ENCODE measurements at places on chromosomes 12 and 14.

DNA sequence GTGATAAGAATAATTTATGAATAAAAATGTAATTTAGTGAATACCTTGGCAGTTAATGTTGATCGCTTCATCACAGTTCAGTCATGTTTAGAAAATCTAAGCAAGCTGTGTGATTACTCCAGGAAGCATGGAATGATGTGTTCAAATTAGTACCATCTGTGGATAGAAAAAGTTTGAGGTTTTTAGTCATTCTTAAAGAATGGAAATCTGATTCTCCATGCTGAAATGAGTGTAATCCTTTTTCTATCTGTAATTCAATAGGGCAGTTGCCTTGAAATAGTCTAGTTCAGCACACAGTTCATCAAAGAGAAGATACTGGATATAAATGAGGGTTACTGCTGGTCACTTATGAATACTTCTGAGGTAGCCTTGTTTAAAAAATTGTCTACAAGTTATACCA is 127.2 kb upstream of the MYF6 start:
- DNase-seq = no peak

DNA sequence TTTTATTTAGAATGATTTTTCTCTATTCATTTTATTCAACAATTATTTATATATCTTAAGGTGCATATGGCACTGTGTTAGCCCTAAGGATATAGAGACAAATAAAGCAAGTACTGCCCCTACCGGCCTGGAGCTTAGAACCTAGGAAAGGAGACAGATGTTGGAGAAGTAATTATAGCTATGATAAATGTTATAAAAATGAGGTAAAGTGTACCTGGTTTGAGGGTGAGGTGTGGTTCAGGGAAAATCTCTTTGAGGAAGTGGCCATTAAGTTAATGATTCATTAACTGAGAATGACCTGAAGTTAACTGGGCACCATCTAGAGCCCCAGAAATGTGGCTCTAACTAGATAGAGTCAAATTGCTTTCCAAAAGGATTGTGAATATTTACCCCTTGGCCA is 31.9 kb downstream of the CDKL1 start:
- no peak for DNase-seq

GRCh38 chr14:23119363-23120327 is 590 bp upstream of the CEBPE start:
- DNase-seq = peak; percentile 50

- no peak for DNase-seq
Observed at GRCh38 chr12:23880988-23881387, 68.5 kb downstream of the SOX5 start.

DNA sequence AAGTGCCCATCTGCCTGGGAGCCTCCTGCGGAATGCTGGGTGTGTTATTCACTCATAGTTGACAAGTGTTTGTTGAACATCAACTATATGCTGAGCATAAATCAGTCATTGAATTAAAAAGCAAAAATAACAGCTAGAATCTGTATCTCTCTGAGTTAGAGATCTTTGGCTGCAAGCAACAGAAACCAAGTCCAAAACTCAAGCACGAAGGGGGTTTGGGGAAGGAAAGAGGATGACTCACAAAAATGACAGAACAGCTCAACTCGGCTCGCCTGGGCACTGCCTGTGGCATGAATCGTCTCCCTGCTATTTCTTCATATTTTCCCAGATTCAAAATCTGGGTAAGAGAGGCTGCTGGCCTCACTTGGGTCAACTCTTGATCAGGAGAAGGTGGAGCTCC is 72.6 kb upstream of the NCOR2 start:
- DNase-seq = no peak

DNA sequence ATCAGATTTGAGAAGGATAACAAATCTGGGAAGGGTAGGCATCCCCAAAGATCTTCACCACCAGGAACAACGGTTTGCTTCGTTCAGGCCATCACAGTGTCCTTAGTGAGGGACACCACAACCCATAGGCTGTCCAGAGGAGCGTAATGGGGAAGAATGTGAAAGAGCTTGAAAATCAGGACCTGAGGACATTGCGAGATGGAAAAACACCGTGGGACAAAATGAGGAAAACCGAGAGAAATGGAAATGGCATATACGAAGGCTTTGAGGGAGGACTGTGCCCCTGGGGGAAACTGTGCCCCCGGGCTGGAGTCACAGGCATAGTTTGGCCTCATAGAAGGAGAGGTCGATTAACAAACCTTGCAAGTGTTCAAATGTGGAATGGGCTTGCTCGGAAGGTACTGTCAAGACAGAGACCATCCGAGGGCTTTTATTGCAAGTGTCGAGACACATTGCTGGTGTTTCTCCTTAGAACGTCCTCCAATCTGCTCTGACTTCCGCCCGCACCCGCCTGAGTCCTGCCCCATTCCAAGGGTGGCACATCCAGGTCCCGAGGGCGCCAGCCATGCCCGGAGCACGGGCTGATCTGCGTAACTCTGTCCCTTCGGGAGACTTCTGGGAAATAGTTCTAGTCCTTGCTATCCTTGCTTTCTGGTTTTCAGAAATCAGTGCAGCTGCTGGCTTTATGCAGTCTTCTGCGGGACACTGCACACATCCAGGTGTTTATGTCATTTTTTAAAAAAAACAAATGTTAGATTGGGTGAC is 885 bp upstream of the PALS1 start:
- DNase-seq = peak; percentile 62

DNA sequence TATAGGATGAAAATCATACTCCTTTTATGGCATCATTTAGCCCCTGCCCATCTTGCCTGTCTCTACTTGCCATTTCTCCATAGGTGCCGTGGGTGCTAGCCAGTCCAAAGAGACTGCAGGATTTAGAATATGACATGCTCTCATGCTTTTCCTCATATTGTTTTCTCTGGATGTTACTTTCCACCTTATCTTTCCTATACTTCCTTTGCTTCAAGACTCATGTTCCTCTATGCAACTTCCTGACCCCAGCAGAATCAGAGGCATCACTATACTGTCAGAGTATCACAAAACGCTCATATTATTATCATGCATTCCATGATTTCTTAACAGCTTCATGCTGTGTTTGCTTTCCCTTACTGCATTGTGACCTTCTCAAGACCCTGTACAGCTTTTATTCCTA is 220.8 kb upstream of the ABCD2 start:
- no peak for DNase-seq

DNA sequence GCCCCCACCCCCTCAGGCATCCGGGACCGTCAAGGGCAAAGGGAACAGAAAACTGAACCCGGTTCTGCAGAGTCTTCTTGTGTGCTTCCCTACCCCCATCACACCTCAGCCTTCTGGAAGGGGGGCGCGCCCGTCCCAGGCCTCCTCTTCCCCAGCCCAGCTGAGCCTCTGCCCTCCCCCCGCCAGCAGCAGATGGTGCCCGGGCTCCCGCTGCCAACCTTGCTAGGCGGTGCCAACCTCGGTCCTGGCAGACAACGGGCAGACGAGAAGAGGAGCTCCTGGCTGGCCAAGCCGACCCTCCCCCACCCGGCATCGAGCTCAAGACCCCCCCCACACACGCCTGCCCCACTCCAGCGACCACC is 8.7 kb downstream of the STAC3 start:
- DNase-seq = peak; percentile 72

DNA sequence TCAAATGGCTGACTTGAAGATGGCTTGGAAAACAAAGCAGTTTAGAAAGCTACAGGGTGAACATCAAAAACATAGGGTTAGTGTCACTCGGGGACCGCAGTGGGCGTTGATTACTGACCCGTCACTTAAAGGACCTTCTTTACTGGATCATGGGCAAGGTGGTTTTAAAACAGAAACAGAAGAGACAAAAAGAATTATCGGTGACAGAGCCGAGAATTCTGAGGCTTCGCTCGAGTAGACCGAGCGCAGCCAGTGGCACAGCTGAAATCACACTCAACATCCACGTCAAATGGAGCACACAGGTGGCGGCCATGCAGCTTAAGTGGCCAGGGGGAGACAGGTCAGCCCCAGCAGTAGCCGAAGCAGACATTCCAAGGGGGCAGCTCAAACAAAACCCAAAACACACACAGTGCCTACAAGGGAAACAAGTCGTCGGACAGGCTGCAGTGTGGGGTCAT is 17.3 kb downstream of the SNRNP35 start:
- no peak for DNase-seq

- no peak for DNase-seq
Observed at GRCh38 chr12:63450816-63451215, 217.5 kb downstream of the DPY19L2 start.
